Keratinocyte (primary cell): ENCODE measurements at places on chromosomes 5 and 9.

DNA sequence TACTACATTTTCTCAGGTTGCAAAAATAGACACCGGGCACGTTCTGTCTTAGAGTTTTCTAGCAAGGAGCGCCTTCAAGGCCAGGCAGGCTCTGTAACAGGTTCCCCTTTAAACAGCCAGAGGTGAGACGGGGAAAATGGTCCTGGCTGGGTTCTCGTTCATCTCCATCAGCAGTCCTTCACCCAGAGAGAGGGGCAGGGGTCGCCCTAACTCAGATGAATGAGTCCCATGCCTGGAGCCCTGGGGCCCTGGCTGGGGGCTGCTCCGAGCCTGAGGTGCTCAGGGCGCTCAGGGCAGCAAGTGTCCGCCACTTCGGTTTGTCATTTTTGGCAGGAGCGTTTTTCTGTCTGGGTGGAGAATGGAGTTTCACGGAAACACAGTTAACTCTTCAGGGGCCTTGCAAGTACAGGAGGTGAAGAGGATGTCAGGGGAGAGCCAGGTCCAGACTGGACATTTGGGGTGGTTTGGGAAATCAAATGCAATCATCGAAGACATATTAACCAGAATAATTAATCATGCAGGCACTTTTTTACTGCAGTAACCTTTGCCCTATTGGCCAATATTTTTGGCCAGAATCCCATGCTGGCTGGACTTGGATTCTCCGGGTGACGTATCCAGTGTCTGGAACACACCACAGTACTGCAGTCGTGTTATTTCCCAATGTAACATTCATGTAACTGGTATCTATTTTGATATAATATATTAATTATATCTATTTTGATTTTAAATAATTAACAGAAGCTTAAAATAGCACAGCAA is 2.9 kb downstream of the NTNG2 start:
- DNase-seq = no peak

DNA sequence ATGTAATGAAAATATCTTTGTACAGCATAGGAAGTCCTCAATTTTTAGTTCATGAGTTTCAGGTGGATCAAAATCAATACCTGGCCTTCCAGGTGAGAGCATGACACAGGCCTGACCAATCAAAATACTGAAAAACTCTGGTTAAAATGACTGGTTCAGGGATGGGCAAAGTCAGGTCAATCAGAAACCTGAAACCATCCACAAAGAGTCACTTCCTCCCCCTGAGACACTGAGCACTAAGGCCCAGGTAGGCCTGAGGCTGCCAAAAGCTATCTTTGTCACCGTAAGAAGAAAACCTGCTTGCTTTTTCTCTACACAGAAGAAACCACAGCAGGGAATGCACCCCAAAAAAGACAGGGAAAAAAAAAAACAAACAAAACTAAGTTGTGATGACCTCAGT is 444.8 kb downstream of the TLR4 start:
- DNase-seq = no peak

GRCh38 chr5:154945695-154946301 is 4.9 kb downstream of the MRPL22 start:
- no peak for DNase-seq

DNA sequence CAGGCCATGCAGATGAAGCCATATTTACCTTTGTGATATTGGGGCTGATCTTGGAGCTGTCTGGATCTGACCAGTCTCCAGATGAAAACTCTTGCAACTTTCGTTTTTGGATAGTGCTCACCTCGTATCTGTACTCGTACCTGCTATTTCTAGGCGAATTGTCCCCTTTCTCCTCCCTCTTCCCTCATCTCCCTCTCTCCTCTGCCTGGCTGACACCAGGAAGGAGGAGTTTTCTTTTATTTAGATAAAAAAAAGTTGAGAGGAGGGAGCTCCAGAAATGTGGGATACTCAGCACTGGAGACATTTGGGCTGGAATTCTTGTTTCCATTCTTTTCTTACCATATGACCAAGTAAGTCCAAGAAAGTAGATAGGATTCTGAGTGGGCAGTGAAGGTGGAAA is 54.6 kb upstream of the ABL1 start:
- DNase-seq = no peak

DNA sequence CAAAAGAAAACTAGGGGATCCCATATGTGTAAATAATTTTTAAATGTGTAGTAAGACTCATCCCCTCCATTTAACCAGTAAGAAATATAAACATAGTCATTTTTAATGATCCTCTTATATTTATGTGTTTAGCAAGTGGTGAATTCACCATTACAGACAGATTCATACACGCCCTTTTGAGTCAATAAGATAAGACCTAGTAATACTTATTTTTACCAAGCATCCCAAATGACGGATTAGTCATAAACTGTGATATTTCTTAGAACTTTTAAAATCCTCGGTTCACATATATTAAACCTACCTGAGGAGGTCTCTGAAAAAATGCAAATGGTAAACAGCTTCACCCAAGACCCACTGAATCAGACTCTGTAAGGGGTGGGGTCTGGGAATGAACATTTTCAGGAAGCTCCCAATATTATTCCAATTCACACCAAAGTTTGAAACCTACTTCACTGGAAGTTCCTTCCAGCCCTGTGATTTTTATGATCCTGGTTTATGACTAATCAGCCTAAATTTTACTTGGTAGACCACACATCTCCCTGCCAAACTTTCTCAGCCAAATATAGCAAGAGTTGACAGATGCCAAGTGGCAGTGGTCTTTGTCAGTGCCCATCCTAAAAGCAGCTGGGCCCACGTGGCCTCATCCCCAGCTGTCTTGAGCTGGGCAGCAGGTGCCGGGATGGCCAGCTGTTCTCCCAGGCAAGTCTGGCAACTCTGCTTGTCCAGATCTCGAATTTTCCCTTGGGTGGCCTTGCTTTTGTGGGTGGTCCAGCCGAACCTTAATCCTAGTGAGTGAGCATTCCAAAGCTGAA is 559.0 kb upstream of the RGMB start:
- DNase-seq = no peak
